ENCODE measurements at places on chromosomes 12 and 14.

DNA sequence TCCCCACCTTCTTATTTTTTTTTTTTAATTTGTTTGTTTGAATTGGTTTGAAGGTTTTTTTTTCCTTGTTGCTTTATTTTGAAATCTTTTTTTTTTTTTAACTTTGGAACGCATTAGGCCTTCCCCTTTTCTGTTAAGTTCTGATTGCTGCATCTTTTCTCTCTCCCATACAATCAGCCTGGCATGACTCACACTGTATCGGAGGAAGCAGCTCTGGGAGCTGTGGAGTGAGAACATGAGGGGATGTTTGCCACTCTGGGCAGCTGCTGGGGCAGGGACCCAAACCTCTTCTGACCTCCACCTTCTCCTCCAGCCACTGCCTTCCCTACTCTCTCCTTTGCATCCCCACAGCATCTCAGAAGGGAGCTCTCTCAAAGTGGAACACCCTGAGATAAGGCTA is 160.3 kb upstream of the FKBP4 start:
- no peak for DNase-seq

- no peak for DNase-seq
These were observed 14.4 kb downstream of the IRF2BPL start for GRCh38 chr14:77014004-77014604.

GRCh38 chr14:102272392-102272791 is 32.6 kb downstream of the MOK start:
- DNase-seq: no peak

DNA sequence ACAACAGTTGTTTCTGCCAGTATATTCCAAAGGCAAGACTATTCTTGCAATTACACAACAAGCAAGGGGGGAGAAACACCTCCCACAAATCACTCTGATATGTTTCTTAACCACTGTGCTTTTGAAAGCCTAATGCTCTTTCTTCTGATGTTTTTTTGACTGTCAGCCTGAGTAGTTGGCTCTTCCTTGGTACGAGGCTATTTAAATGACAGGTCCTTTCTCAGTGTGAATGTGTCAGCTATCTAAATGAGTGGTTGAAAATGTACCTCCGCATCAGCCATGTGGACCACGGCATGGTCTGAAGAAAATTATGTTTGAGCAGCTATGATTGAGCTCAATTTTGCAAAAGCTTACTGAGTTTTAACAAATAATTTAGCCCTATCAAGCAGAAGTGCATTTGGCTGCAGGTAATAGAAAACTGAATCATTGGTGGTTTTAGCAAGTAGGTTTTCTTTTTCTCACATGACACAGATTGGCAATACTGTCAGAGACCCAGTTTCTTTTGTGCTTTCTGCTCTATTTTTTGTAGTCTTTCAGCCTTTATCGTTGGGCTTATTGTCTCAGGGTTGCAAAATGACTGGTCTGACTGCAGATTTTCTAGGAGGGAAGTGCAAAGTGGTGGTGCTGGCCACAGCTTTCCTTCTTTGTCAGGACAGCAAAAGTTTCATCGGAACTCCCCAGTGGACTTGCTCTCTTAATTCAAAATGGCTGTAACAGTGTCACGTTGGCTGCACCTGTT is 162.8 kb downstream of the RGS6 start:
- no peak for DNase-seq

DNA sequence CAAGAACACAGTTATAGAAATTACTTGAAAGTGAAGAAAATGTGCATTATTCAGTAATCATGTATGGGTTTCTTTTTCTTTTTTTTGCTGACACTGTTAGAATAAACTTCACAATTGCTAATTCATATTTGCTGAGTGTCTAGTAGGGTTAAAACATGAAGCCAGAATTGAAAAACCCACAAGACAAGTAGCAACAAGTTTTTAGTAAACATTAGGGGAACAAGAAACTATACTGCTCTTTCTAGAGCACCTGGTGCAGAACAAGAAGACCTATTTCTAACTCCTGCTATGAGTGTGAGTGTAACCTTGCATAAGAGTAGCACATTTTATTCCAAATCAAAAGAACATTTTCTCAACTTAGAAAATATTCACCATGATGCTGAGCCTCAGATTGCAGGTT is 83.2 kb downstream of the ITPR2 start:
- DNase-seq: no peak

- no peak for DNase-seq
These were observed 9.4 kb upstream of the GPR68 start for GRCh38 chr14:91253795-91254323.

DNA sequence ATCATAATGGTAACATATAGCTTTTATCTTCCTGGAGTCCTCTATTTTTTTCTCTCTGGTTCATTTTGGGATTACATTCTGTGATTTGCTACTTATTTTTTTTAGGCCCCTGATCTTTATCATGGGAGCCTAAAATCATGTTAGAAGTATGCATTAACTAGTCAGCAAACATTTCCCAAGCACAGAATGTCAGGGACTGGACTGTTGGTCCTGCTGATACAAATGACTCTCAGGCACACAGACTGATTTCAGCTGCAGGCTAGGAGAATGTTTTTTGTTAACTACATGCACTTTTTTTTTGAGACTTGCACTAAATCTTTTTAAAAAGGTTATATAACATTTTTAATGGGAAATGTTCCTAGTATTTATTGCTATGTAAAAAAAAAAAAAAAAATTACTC is 131.1 kb downstream of the ACSS3 start:
- no peak for DNase-seq

GRCh38 chr14:88482524-88482923 is 72.3 kb downstream of the PTPN21 start:
- DNase-seq: no peak

- no peak for DNase-seq
These were observed 39.8 kb downstream of the GRIN2B start for GRCh38 chr12:13941258-13942249.

DNA sequence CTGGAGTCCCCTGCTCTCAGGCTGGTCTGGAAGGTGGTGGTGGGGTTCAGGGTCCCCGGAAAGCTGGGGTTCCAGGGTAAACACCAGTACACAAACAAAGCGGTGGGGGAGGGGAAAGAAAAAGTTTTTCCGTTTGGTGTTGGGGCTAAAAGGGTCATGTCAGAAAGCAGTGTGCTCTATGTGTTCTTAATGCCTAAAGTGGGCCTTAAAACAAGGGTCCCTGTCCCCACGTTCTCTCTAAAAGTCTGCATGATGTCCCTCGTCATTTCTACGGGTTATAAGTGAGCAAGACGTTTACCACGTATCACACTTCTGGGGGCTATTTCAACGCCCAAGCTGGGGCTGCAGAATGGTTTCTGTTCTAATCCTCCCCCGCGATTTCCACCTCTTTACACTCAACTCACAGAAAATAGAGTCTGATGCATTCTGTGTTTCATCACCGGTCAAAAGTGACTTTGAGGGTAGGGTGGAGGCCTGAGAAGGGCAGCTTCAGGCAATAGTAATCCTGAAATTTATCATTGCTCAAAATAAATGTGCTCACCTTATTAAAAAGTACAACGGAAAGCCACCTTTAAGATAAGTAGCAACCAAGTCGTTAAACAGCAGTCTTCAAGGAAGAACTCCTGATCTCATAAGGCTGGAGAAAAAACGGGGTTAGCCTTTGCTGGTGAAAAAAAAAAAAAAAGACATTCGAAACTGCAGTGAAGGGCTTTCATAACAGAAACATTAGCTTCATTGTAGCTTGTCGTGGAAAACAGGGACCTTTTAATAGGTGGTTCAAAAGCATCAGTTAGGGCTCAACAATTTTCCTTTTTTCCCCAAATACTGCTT is 63.9 kb upstream of the PTGR2 start:
- no peak for DNase-seq

DNA sequence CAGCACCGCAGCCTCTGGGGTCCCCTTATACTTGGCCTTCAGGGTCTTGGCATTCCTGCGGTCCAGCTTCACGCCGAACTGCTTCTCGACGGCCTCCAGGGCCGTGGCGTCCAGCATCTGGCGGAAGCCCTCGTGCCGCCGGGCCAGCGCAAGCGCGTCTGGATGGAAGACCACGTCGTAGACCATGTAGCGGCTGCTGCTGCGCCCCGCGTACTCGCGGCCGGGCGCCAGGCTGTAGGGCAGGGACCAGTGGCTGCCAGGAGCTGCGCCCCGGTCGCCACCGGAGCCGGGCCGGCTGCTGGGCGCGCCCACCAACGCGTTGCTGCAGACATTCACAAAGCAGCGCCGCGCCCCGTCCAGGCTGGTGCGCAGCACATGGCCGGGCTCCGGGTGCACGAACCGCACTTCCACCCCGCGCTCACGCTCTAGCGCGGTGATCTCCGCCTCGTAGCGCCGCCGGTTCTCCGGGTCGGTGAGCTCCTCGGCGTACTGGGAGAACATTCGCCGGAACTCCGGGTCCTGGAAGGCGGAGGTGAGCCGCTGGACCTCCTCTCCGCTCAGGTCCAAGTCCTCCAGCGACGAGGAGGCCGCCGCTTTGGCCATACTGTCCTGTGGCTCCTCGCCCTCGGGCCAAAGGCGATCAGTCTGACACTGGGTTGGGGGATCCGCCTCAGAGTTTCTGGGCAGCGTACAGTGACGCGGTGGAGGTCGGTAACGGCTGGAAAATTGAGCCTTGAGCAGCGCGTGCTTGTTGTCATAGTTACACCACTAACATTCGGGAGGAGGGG is at the start of gene DNAAF2:
Gene DNAAF2 (minus strand): TSS at position 698 of the 788 bp plus-strand sequence. CDS start 95 bp downstream, at position 603.
- DNase-seq: peak; percentile 52

DNA sequence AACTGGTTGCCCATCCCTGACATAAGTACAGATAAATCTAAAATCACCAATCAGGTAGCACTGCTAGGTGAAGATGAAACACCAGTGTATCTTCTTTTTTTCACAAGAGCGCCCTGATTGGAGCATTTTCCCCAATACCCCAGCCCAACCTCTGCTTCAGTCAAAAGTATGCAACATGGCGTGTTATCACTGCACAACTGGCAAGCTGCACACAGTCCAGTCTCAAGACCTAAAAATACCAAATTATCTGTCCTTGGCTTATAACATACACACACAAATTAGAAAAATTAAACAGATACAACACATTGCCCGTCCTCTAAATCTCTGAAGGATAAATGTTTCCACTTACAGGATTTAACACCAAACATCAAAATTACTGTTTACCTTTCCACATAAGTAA is 20.2 kb upstream of the SELPLG start:
- DNase-seq: no peak

GRCh38 chr12:2035431-2036055 is 17.2 kb upstream of the CACNA1C start:
- no peak for DNase-seq

DNA sequence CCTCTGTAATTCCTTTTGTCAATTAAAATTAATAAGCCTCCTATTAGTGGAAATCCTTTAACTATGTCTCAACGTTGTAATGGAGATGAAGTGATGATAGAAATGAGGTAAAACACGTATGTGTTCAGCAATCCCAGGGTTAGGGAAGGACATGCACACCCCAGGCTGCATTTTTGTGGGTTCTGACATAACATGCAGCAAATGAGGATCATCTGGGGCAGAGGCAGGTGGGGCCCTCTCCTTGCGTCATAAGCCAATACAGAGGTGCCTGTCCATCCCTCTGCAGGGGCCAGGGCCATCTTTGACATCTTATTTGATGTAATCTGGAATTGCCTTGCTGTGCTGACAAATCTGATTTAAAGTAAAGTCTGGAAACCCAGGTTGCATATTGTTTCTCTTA is 73.2 kb downstream of the MYRFL start:
- no peak for DNase-seq

- no peak for DNase-seq
These were observed 585.6 kb downstream of the GALC start for GRCh38 chr14:87407344-87407743.

DNA sequence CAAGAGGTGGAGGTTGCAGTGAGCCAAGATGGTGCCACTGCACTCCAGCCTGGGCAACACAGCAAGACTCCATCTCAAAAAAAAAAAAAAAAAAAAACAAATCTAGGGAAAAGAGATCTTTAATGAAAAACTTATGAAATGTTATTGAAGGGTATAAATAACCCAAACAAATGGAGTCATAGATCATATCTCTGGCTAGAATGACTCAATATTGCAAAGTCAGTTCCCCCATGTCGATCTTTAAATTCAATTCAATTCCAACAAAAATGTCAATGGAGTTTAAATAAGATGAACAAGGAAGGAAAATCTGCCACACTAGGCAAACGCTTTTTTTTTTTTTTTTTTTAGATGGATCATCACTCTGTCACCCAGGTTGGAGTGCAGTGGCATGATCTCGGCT is 78.7 kb downstream of the R3HDM2 start:
- DNase-seq: no peak

DNA sequence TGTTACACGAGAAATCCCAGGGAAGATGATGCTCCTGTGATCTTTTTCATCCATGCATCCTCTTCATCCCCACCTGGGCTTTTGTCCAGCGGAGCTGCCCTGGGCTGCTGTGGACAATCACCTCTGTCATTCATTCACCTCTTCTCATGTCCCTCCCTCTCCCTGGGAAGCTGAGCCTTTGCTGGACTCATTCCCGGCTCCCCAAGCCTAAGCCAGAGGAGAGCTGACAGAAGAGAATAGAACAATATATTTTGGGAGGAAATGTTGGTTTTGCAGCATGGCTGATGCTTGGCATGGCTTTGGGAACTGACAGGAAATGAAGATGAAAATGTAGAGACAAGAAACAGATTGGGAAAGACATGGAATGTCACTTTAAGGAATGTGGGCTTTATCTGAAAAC is 177.4 kb downstream of the DICER1 start:
- DNase-seq: no peak

DNA sequence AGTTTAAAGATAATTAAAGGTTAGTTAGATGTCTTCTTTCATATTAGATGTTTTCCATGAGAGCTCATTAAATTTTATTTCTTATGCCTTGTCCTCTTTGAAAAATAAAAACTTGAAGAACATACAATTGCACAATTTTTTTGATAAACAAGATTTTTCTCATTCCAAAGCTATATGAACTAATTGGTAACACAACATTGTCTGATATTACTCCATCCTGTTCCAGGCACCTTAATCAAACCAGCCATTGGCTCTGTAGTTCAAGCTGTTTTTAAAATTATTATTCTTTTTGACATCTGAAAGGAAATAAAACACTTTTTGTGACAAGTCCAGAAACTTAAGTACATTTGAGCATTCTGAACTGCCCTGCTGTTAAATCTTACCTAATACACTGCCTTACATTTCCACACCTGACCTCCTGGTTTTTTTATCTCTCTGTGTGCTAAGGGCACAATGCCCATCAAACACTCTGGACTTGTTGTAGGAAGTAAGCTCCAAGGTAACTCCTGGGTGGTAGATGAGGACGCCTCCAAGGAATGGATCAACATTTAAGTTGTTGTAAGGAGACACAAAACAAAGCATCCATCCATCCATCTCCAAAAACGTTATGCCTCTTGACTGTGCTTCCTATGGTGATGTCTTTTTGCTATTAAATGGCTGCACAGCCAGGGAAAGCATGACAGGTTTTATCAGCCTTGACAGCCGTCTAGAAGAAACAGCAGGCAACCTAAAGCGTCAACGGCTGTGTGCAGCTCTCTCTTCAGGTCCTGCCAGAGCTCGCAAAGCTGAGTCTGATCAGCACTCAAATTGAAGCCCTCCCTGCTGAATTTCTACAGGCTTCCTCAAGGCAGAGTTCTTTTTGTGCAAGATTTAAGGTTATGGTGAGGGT is 449.9 kb upstream of the FLRT2 start:
- DNase-seq: no peak

DNA sequence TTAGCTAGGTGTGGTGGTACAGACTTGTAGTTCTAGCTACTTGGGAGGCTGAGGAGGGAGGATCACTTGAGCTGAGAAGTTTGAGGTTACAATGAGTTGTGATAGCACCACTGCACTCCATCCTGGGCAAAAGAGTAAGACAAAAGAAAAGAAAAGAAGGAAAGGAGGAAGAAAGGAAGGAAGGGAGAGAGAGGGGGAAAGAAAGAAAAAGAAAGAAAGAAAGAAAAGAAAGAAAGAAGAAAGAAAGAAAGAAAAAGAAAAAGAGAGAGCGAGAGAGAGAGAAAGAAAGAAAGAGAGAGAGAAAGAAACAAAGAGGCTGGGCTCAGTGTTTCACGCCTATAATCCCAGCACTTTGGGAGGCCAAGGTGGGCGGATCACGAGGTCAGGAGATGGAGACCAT is 10.3 kb upstream of the GNPTAB start:
- no peak for DNase-seq

All from activated CD4-positive, alpha-beta T cell treated with anti-CD3 and anti-CD28 coated beads, Interleukin-2, amount 50 U/mL, for 24 hours (primary cell).